Activated naive CD4-positive, alpha-beta T cell treated with anti-CD3 and anti-CD28 coated beads, Interleukin-2, amount 50 U/mL, for 72 hours (primary cell): ENCODE measurements at places on chromosomes 7 and 10. TPM values are rescaled to one million over a fixed set of nuclear protein-coding genes. Genes with fewer than 3 reads are reported as not detected.

- DNase-seq = no peak
These were observed 22.7 kb downstream of the MYOF start for GRCh38 chr10:93459466-93459865.

DNA sequence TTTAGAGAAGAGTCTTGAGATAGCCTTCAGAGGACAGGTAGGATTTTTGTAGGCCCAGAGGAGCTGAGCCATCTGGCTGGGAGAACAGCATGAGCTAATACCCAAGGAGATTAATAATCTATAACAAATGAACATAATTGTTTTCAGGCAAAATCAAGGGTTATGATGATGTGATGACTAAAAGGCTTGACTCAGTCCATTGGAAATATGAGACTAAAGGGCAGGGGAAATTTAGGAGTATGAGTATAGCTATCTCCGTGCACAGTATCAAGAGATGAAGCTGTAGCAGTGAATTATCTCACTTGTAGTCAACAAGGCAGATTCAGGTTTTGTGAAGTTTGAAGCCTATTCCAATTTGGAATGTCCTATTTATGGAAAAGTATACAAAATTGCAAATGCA lies 40.1 kb downstream of the CSTF2T start:
- no peak for DNase-seq

DNA sequence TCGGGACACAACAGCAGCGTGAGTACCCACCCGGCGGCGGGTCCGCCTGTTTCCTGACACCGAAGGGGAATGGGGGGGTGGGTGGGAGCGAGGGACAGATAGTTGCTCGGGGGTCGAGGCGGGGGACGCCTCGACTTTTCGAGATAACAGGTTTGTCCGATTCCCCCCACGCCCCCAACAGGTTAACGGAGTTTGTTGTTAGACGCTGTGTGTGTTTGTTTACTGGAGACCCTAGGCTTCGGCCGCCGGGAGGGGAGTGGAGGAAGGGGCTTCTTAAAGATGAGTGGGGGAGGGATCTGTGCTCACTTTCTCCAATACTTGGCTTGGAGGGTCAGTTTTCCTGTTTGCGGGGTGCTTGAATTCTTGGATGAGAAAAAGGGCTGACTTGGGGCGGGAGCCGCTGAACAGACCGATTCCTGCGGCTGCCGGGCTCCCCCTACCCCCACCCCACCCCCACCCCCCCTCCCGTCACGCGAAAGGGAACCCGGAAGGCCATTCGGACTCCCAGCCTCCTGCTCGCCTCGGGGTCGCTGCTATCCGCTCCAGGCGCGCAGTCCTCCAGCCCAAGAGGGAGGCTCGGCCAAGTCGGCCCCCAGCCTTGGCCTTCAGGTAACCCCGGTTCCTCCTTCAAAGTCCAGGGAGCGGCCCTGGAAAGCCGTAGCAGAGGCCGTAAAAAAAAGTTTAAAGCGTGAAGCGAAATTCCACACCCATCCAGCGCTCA lies 1.0 kb downstream of the SORCS3 start:
- DNase-seq = no peak

DNA sequence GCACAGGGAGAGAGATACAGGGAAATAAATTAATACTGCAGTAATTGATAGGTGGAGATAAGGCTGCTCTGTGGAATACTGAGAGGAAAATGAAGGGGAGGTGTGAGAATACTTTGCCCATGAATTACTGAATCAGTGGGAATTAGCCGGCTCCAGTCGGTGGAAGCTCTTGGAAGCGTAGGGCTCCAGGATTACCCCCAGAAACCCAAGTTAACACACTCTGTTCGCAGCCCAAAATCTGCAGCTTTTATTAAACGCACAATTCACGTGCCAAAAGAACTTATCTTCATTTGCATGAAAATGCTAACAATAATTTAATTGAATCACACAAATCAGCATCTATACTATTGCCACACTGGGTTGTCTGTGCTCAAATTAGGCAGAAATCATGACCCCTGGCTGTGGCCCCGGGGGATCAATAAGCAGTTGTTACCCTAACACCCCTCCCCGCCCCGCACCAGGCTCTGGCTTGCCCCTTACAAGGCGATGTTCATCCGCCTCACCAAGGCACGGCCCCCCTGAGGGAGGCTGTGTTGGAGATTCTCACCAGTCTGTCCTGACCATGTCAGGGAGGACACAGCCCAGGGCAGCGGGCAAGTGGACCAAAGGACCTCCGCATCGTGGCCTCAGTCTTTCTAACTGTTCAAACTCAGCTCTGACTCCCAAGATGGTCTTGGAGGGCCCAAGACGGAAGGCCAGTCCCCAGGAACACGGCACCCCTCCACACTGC lies 48.4 kb upstream of the MGMT start:
- no peak for DNase-seq

DNA sequence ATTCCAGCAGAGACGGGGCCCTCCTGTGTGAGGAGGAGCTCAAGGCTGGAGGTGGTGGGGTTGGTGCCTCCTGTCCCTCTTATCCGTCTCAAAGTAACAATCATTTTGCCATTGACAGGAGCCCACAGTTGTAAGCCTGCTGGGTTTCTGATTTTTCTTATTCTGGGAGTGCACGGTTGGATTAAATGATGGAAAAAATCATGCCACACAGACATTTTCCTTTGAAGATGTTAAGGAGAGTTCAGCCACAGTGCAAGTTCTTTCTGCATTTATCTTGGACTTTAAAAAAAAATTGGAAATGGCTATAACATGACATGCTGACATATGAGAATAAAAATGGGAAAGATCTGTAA lies 8.4 kb upstream of the LYZL1 start:
- DNase-seq = no peak

DNA sequence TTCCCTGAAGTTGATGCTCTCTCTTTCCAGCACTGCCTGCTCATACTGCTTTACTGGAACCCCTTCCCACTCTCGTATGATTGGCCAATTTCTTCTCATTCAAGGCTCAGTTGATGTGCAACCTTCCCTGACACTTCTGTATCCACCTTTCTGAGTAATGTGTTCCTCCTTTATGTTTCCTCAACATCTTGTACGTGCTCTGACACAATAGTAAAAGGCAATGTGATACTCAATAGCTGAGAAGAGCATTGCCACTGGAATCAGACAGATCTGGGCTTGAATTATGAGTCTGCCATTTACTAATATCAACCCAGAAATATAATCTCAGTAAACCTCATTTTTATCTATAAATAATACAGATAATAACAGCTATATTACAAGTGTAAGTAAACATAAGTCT lies 34.7 kb downstream of the ARL4A start:
- DNase-seq = no peak

DNA sequence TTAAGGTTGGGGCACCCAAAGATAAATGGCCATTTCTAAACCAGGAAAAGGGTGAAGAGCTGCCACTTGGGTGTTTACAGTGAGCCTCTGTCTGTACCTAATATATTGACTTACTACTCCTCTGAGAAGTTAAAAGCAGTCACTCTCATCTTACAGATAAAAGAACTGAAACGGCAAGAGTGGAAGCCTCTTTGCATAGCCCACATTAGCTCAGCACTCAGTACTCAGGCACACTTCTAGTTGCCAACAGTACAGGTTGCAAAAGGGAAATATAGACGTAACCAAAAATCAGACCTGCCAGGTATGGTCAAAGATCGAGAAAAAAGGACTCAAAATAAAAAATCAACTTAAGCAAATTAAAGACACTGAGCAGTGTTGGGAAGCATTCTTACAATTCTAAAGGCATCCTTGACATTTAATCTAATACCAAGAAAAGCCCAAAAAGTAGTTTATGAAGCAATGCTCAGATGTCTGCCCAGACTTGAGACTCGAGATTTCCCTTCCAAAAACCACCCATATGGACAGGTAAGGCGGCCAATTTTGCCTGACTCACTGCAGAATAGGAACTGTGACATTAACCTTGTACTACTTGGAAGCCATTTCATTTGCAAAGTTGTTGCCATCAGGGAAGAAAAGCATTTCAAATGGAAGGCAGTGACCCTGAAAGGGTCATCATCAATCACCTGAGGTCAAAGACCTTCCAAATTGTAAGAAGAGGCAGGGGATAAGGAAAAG lies 139.3 kb downstream of the SLC25A13 start:
- DNase-seq = no peak

GRCh38 chr7:99599836-99600235 lies 1.8 kb downstream of the TMEM225B start:
- DNase-seq = no peak

HDAC9 gene
- 0.84 TPM for total RNA-seq

PAPOLB gene
- not detected for total RNA-seq

DEPP1 gene
- 1.7 TPM for total RNA-seq

LBX1 gene
- total RNA-seq = not detected

VENTX gene
- not detected for total RNA-seq

SMNDC1 gene
- total RNA-seq = 65.1 TPM
